AML-193 (cell line): ENCODE measurements at places on chromosomes 5 and 9.

DNA sequence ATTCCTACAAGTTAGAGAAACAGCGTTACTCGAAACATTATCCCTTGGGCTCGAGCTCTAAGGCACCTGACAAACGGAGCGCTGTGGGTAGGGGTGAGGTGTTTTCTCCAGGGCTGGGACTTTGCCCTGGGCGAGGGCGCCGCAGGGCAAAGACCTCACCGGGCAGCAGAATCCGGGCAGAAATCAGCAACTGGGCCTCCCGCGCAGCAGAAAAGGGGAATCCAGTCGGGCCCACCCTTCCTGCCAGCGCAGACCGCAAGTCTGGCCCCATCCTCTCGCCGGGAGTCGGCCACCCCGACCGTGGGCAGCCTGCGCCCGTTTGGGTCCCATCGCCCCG, 430 bp upstream of the MSH3 start:
- peak; percentile 20 for DNase-seq

GRCh38 chr9:113786071-113786470, 90.0 kb upstream of the ZNF618 start:
- DNase-seq, result no peak

- DNase-seq, result no peak
Measured at GRCh38 chr5:174325961-174326360, 280.5 kb downstream of the NSG2 start.

DNA sequence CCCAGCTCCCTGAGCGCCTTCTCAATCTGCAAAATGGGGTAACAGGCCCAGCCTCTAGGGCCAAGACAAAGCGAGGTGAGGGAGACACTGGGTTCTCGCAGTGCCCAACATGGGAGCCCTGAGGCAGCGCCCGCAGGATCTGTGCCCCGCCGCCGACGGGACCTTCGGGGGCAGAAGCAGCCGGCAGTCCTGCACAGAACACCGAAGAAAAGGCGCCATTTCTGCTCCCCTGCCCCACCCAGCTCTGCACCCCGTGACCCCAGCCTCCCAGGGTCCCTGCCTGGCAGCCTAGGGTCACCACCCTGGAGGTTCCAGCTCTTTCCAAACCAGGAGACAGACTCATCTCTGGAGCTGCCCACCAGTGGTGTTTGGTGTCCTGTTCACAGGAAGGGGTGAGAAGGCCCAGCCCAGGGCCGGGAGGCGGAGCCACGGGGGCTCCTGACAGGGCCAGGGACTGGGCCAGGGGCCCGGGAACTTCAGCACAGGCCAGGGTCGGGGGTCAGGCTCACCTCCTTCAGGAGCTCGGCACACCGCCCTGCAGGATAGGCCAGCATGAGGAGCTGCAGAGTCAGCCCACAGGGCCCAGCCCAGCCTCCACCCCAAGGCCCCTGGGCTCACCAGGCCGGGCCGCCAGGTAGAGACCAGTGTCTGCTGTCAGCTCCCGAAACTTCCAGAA, 3.3 kb downstream of the LCN8 start:
- no peak for DNase-seq

DNA sequence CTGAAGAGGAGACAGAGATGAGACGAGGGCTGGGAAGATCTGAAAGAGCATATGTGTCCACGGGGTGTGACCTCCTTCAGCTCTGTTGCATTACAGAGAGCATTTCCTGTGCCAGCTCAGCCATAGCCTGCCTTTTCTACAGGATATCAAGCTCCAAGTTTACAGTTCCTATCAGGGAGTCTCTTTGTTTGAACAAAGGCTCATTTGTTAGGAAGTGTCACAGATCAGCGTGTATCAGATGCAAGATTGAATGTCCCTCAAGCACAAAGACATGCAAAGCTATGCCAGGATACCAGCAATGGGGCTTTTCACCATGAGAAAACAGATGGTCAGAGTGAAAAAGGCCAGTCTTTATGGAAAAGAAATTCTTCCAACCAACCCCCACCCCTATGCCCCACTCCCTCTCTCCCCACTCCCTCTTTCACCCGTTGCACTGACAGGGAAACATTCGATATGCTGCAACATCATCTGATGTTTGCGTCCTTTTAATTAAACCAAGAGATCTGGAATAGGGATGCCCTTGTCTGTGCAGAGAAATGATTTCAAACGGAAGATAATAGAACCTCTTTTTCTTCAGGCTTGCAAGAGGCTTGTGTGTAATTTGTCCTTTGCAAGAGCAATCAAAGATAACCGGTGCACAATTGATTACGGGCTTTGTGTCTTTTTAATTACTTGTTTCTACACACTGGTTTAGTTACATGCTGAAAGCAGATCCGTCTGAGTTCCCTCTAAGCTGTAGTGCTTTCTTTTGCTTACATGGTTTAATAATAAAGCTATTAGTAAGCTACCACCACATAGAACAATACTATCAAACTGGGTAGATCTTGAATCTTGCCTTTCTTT, 263.1 kb upstream of the RGMB start:
- DNase-seq, result no peak

GRCh38 chr5:32760091-32760509, 49.0 kb downstream of the NPR3 start:
- DNase-seq, result no peak

GRCh38 chr5:77518304-77518703, 26.2 kb upstream of the WDR41 start:
- no peak for DNase-seq

DNA sequence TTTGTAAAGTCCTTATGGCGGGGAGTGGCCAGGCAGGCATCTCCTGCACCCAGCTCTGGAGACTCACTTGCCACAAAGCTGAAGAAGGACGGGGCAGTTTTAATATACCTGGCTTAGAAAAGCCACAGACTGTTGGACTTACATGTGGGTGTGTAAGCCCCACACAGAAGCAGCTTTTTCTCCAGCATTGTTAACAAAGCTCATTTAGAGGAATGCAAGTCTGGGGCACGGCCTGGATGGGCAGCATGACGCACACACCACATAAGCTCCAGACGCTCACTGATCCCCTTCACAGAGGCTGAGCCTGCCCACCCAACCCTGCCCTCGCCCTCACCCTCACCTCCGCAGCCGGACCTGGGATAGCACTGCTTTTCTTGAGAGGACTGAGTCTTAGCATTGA, 58.0 kb upstream of the PDE8B start:
- no peak for DNase-seq

GRCh38 chr5:178983728-178984127, 11.4 kb downstream of the GRM6 start:
- DNase-seq, result no peak

GRCh38 chr9:125630436-125630835, 76.6 kb downstream of the MAPKAP1 start:
- no peak for DNase-seq

DNA sequence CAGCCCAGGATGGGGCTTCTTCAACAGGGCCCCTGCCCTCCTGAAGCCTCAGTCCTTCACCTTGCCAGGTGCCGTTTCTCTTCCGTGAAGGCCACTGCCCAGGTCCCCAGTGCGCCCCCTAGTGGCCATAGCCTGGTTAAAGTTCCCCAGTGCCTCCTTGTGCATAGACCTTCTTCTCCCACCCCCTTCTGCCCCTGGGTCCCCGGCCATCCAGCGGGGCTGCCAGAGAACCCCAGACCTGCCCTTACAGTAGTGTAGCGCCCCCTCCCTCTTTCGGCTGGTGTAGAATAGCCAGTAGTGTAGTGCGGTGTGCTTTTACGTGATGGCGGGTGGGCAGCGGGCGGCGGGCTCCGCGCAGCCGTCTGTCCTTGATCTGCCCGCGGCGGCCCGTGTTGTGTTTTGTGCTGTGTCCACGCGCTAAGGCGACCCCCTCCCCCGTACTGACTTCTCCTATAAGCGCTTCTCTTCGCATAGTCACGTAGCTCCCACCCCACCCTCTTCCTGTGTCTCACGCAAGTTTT, 23.6 kb downstream of the PCDHGC5 start:
- peak; percentile 3 for DNase-seq

- DNase-seq, result no peak
Measured at GRCh38 chr5:160420331-160420610, 1.4 kb upstream of the PTTG1 start.

GRCh38 chr9:120571443-120572257, 8.3 kb downstream of the CDK5RAP2 start:
- DNase-seq, result no peak

GRCh38 chr5:102561894-102562760, 63.3 kb upstream of the SLCO6A1 start:
- DNase-seq, result peak; percentile 2

DNA sequence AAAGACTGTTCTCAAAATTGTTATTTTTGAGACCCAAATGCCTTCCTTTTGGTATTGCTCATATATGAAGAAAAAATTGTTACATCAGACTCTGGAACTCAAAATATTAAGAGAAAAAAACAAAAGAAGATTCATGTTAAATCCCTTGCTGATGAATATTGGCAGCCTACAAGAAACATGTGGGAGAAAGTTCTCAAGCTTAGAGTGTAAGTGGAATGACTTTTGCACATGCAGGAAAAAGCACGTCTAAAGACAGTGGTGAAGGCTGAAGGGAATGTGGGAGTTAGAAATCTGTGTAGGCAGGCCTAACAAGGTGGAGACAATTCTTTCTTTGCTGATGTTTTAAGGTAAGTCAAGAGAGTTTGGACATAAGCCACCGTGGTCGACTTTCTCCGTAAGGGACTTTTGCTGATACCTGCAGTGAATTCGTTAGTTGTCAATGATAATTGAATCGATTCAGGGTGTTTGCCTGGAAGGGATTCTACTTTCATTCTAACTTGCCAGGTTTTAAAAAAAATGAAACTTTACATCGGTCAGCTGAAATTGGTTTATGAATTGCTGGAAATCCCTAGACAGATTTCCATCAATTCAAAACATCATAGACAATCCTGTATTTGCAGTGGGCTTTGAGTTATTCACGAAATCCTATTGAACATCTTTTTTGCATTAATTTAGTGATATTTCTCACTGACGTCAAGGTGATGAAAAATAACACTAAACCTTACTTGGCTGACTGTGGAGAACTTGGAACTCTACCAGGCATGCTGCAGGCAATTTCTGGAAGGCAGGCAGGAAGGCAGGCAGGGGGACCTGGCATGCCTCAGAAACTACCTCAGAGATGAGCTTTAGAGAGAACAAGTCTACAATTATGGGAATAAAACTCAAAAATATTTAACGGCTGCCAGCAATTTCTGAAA, 359.1 kb upstream of the ADAMTSL1 start:
- no peak for DNase-seq

DNA sequence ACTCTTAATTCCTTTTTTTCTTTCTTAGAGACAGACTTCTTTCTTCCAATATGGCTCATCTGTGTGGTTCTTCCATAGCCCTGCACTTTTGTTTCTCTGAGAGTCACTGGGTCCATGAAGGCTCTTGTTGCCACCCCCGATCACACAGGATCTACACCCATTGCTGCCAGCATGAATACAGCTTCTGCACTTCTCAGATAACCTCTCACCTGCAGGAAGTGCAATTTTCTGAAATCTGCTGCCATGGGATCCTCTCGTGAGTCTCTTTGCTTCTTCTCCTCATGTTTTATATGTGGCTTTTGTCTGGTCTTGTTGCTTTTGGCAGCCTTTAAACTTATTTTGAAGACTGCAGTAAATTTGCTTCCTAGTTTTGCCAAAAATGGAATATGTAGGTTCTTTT, 171.2 kb downstream of the TMEM167A start:
- DNase-seq, result no peak

DNA sequence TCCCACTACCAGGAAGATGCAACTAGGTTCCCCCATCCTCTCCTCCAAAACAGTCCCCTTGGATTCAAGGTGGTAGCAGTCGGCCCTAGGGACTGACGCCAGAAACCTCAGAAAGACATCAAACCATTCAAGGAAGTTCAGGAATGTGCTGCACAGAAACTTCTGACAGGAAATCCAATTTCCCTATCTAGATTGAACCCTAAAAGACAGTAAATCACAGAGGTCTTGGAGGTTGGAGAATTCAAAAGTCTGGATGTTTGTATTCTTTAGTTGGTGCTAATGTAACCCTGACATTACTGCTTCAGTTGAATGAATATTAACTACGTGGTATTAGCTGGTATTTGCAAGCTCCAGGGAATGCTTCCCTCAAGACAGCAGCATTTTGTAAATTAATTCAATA, 125.3 kb downstream of the SYK start:
- no peak for DNase-seq

DNA sequence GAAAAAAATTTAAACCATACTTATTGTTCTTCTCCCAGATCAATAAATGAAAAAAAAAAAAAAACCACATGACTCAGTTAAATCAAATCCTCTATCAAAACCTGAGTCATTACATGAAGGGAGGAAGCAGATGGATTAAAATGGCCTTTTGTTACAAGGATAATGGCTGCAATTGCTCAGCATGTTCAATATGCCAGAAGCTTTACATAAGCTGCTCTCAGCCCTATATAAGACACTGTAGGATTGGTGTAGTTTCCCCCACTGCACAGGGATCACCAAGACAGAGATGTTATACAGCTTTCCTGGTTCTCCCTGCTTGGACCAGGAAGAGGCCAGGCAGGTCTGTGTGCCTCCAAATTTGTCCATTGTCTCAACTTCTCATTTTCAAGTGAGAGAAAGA, 101.6 kb upstream of the MAP1B start:
- no peak for DNase-seq

DNA sequence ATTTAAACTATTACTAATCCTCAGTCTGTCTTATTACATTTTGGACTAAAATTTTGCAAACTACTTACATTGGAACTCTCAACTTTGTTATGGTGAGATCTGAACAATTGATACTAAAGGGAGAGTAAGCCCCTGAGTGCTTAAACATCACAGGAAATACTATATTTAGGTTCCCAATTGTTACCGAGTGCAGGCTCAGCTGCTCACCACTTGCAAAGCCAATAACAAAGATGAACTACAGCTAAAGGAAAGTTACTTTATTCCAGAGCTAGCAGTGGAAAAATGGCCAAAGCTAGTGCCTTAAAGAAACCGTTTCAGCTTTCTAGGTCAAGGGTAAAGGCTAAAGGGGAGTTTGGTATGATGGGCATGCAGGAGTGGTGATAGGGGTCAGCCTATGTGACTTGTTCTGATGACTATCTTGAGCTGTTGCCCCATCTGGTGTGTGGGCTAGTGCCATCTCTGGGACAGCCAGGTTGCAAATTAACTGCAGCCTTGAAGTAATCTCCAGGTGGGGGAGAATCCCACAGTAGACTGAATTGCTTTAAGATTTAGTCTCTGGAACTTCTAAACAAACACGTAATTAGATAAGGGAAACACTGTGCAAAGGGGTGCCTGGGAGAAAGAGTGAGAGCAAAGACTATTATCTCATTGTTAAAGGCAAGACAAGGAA, 7.8 kb upstream of the NDUFB6 start:
- DNase-seq, result no peak

GRCh38 chr5:178343306-178343705, 110.7 kb upstream of the PHYKPL start:
- DNase-seq, result no peak

GRCh38 chr9:100394032-100394695, 32.8 kb upstream of the MSANTD3 start:
- no peak for DNase-seq
